ENCODE measurements at places on chromosomes 11 and 22.

DNA sequence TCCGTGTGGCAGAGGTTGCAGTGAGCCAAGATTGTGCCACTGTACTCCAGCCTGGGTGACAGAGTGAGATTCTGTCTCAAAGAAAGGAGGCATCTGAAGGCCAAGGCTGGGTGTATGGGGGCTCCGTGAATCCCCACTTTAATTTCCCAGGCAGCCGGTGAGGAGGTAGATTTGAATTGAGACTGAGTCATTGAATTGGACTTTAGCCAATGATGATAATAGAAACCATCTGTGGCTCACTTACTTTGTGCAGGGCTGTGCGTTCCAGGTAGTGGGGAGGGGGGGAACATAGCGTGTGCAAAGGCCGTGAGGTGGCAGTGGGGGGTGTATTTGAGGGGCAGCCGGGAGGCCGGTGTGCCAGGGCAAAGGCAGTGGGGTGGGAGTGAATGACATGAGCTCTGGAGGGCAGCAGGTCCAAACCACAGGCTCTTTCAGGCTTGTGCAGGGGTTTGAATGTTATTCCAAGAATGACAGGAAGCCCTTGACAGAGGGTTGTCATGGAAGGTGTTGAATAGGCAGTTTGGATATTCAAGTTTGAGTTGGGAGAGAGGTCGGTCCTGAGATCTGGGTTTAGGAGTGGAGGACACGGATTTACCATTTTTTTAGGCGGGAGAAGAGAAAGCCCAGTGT lies 6.1 kb downstream of the ARHGAP8 start:
- peak; percentile 10 for DNase-seq

GRCh38 chr11:33532720-33533385 lies 167.8 kb downstream of the C11orf91 start:
- DNase-seq = no peak

DNA sequence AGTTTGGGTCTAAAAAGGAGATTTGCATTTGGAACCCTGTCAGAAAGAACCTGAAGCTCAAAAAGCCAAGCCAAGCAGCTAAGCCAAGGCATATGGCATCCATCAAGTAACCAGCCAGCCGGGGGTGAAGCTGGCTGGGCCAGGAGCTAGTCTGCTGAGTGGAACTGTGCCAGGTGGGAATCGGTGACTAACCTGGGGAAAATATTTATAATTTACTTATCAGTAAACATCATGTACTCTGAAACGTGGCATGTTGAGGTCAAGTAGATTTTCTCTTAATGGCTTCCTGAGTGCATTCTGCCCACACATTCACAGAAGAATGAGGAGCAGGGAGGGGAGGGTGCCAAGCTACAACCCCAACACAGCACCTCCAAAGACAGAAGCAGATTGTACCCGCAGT lies 70.5 kb upstream of the SESN3 start:
- no peak for DNase-seq

GRCh38 chr22:37561212-37562048 lies 1.1 kb downstream of the CDC42EP1 start:
- peak; percentile 87 for DNase-seq

DNA sequence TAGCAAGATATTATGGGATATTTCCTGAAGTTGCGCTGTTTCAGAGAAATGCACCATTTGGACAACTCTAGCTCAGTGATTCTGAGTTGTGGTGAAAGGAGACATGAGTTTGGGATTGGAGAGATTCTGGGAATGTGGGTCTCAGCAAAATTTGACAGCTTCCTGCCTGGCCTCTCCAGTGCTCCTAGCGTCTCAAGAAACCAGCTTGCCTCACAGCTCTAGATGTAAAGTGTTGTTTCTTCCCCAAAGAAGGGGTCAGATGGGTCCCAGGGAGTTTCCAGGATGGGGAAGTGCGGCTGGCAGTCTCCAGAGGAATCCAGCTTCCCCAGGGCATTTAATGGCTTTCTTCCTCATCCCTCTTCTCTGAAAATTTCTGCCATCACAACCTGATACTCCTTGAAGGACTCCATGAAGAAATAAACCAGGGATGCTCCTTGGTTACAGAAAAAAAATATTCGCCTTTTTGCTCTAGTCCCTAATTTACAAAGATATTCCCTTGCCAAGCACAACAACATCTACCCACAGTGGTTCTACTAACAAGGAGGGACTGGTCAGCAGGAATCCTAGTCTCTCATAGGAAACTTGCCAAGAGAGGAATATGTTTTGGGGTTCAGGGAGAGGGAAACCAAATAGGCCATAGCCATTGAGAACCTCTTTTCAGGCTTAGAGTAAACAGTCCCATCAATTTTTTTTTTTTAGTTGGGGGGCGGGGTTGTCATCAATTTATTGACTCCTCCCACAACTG lies 185.4 kb upstream of the E2F8 start:
- no peak for DNase-seq

DNA sequence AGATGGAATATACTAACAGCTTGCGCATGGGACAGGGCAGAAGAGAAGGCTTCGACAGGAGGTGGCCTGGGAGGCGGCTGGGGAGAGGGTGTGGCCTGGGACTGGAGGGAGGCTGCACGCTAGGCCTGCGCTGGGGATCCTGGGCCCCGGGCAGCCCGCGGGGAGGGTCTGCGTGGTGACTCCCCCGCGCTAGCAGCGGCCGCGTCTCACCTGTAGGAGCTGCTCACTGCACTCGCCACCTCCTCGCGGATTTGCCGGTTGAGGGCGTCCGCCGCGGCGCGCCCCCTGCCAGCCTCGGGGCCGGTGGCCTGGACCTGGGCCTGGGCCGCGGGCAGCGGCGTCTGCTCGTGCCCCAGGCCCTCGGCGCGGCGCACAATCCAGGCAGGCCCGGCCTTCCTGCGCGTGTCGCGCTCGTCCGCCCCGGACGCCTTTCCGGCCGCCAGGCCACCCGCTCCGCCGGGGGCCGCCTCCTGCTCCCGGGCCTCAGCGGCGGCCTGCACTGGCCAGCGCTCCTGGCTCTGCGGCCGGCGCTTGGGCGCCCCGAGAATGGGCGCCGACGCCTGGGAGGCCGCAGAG lies 1.5 kb downstream of the MAP6 start:
- no peak for DNase-seq

- DNase-seq = no peak
Measured at GRCh38 chr22:29300467-29300806, 6.0 kb upstream of the GAS2L1 start.

GRCh38 chr11:102476812-102477211 lies 24.2 kb upstream of the TMEM123 start:
- no peak for DNase-seq

All from brain microvascular endothelial cell (primary cell).